ENCODE measurements at places on chromosomes 12 and 14.

DNA sequence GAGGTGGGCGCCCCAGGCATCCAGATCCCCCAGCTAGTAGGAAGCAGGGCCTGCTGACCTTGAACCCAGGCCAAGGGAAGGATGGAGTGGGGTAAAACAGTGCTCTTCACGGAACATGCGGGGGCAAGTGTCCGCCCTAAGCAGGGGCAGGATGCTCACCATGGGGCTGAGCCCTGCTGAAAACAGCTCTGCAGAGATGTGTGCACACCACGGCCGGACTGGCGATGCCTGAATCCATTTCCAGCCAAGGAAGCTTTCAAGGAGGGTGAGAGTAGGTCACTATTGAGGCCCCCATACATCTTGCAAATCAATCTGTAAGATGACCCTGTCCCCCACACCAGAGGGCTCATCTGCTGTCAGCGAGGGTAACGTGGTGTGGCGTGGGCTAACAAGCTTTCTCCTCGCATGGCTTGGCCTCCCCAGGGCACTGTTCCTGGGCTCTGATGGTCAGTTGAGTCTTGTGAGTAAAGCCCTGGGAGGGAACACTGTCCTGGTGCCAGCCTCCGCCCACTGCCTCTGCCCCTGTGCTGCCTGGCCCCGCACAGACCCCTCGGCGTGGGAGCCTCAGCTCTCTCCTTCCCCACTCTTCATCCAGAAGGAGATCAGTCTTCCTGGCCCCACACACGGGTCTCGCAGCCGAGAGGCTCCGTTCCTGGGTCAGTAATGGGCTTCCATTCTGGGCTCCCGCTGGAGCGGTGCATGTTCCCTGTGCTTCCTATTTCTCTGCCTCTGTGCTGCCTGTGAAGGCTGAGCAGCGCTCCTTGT, 69.1 kb downstream of the CCDC92 start:
- no peak for DNase-seq

- DNase-seq: peak; percentile 60
Observed at GRCh38 chr12:76878099-76878898, 520 bp downstream of the CSRP2 start.

- DNase-seq: no peak
Observed at GRCh38 chr14:87575378-87575777, 417.6 kb downstream of the GALC start.

DNA sequence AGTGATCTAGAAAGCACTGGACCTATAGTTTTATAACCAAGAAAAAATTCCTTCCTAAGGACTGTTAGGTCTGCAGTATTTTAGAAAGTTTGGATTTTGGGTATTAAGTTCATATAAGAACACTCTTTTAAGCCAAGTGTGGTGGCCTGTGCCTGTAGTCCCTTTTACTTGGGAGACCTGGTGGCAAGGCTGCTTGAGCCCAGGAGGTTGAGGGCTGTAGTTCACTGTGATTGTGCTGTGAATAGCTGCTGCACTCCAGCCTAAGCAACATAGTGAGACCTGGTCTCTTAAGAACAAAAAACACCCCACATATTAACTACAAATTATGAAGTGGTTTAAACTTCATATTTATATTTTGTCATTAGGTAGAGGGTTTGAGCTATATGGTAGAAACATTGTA, 9.7 kb downstream of the DNM1L start:
- DNase-seq: no peak

- no peak for DNase-seq
Observed at GRCh38 chr12:33323823-33324222, 115.8 kb downstream of the SYT10 start.

DNA sequence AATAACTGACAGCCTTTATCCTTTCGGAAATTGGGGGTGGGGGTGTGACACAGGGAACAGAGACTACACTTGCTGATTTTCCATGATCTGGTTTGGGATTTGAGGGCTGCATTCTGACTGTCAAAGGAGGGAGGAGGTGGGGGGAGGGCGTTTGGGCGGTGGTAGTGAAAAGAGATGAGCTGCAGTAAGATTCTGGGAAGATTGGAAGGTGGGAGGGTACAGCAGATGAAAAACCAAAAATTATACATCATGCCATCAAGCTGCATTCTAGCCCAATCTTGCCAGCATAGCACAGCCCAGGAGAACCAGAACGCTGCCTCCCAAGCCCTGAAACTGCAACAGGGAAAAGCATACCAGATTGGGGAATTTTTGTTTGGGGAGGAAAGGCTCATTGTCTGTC, 2.4 kb downstream of the RND1 start:
- DNase-seq: no peak

DNA sequence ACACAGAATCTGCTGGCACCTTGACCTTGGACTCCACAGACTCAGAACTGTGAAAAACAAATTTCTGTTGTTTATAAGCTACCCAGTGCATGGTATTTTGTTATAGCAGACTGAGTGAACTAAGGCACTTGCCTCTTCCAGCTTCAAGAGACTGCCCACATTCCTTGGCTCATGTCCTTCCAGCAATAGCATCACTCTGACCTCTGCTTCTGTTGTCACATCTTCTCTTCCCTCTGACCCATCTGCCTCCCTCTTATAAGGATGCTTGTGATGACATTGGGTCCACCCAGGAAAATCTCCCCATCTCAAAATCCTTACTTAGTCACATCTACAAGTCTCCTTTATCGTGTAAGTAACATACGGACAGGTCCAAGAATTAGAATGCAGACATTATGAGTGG, 200.4 kb downstream of the PIK3C2G start:
- DNase-seq: no peak

- DNase-seq: no peak
Observed at GRCh38 chr14:45907782-45908181, 654.8 kb upstream of the MIS18BP1 start.

GRCh38 chr12:89470741-89471509, 53.7 kb downstream of the GALNT4 start:
- DNase-seq: no peak

GRCh38 chr14:100723135-100723829, 3.4 kb upstream of the DLK1 start:
- DNase-seq: peak; percentile 33

DNA sequence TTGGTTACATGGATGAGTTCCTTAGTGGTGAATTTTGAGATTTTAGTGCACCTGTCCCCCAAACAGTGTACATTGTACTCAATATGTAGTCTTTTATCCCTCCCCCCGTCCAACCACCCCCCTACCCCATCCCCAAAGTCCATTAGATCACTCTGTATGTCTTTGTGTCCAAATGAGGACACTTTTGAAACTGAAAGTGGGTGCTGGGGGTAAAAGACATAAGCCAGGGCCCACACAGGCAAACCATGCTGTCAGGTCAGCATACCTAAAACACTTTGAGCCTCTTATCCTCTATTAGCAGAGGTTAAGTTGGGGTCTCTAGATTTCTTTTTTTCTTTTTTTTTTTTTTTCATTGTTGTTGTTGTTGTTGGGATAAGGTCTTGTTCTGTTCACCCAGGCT, 31.3 kb upstream of the KICS2 start:
- DNase-seq: no peak

- DNase-seq: no peak
Observed at GRCh38 chr14:77198561-77198960, 17.0 kb downstream of the TMEM63C start.

Measured in nephron progenitor cell (in vitro differentiated cells).